ENCODE measurements at places on chromosomes 16 and 17. TPM values are rescaled to one million over a fixed set of nuclear protein-coding genes. Genes with fewer than 3 reads are reported as not detected.
A peak's percentile ranks its signal among the peaks of the same experiment; 100 is the strongest.

MPP3 gene
- total RNA-seq = 7.4 TPM

KRT36 gene
- not detected for total RNA-seq

KRT27 gene
- not detected for total RNA-seq

DNA sequence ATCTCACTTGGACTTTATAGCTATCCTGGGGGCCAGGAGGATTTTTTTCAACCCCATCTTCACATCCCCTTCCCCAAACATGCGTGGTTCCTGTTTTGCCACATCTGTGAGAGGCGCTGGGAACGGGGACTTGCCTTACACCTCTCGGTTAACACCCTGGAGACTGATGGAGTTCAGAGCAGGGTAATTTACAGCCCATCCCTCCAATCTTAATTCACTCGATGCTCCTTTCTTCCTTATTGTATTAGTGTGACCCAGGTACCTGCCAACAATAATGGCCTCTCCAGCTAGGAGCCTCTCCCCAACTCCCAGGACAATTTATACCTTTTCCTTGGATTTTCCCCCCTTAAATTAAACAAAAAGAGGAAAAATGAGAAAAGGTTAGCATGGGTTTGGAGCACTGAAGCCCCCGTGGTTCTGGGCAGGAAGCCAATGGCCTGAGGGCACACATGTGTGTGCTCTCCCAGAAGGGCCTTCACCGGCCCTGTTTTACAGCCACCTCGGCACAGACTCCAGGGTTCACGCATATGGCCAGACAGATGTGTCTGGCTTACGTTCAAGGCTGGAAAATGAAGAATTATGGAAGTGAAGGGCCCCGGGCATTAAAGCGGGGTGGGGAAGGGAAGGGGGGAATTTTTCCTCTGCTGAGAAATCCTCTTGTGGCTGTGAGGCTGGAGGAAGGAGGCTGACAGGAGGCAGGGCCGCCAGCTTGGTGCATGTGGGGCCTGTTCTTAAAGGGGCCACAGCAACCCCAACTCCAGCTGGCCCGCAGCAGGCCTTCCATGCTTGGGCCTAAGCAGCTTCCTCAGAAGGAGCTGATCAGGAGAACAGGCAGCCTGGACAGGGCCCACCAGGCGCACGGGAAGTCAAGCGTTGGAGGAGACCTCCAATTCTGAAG lies 21.4 kb downstream of the HIC1 start:
- H3K27me3 ChIP-seq = no peaks in the 10 kb centered on the region
- peak; percentile 37 for DNase-seq
- peak overlapping the region; percentile 85 for H3K27ac ChIP-seq
- H3K4me1 ChIP-seq = peaks cover 35% of the 10 kb centered on the region
- H3K36me3 ChIP-seq = peaks cover 14% of the 10 kb centered on the region
- H3K4me3 ChIP-seq = no peak overlapping the region

SMIM5 gene
- 0.11 TPM for total RNA-seq

KRT222 gene
- not detected for total RNA-seq

MFAP4 gene
- 14.1 TPM for total RNA-seq

GRCh38 chr16:81779536-81780320 lies 637 bp downstream of the PLCG2 start:
- H3K27me3 ChIP-seq = peaks cover 35% of the 10 kb centered on the region
- peaks cover 15% of the 10 kb centered on the region for H3K4me1 ChIP-seq
- peak overlapping the region; percentile 80 for H3K4me3 ChIP-seq
- no peak for DNase-seq

SLC52A1 gene
- not detected for total RNA-seq

GRCh38 chr17:33804401-33804800 lies 450.7 kb upstream of the CCL2 start:
- no peak overlapping the region for H3K4me3 ChIP-seq
- DNase-seq = no peak
- peaks cover 3% of the 10 kb centered on the region for H3K4me1 ChIP-seq
- peaks cover 19% of the 10 kb centered on the region for H3K27me3 ChIP-seq

- H3K27me3 ChIP-seq = no peaks in the 10 kb centered on the region
- H3K27ac ChIP-seq = no peak overlapping the region
- no peak for DNase-seq
- no peaks in the 10 kb centered on the region for H3K36me3 ChIP-seq
These were observed 21.0 kb upstream of the G6PC1 start for GRCh38 chr17:42879596-42879985.

DNA sequence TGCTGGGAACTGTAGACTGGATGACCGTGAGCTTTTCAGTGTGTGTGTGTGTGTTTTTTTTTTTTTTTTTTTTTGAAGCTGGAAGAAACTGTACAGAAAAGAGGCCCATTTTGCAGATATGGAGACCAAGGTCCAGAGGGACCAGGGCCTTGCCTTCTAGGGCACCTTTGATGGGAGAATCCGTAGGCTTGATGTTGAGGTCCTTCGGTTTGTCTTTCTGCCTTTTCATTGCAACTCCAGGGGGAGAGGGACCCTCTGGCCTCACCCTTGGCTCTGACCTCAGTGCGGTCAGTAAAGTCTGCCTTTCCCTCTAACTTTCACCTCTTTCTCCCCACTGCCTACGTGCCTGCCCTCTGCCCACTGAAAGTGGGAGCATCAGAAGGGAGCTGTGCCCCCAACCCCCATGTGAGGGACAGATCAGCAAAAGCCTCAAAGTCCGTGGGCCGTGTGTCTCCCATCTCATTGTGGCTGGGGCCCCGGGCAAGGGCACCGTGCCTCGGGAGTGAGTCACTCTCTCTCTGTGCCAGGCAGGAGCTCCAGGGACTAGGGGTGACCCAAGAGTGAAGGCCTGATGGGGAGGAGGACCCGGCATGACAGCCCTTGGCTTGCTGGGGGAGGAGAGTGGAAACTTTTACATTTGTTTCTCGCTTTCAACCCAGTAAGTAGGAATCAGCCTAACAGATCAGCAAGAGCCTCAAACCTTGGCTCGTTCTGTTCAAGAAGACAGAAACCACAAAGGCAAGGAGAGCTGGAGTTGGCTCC lies 123.6 kb downstream of the CMIP start:
- H3K4me3 ChIP-seq = no peak overlapping the region
- H3K4me1 ChIP-seq = no peaks in the 10 kb centered on the region
- peak; percentile 57 for DNase-seq
- no peak overlapping the region for H3K27ac ChIP-seq
- no peaks in the 10 kb centered on the region for H3K27me3 ChIP-seq

- no peak overlapping the region for H3K27ac ChIP-seq
- H3K27me3 ChIP-seq = no peaks in the 10 kb centered on the region
- H3K36me3 ChIP-seq = no peaks in the 10 kb centered on the region
- peaks cover 39% of the 10 kb centered on the region for H3K4me1 ChIP-seq
- DNase-seq = no peak
These were observed 3.3 kb downstream of the LUC7L3 start for GRCh38 chr17:50722746-50723145.
